ENCODE measurements at places on chromosomes 3 and 15.
A peak's percentile ranks its signal among the peaks of the same experiment; 100 is the strongest.

- no peak for DNase-seq
Observed at GRCh38 chr3:5456199-5456598, 268.7 kb downstream of the EDEM1 start.

DNA sequence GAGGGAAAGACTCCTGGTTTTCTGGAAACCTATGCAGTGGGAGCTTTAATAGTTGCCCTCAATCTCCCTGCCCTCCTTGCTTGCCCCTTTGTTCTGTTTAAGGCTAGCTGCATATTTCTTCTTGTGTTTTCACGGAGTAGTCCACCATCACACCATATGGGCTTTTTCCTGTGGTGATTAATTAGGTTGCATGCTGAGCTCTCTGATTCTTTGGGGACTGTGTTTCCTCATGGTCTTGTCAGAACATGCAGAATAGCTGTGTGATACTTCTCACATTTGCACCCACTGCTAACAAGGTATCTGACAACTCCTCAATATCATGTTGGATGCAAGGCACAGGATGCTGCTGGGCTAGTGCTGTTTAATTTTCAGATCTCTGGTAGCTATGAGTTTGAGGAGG lies 139.6 kb downstream of the PTPRG start:
- no peak for DNase-seq

DNA sequence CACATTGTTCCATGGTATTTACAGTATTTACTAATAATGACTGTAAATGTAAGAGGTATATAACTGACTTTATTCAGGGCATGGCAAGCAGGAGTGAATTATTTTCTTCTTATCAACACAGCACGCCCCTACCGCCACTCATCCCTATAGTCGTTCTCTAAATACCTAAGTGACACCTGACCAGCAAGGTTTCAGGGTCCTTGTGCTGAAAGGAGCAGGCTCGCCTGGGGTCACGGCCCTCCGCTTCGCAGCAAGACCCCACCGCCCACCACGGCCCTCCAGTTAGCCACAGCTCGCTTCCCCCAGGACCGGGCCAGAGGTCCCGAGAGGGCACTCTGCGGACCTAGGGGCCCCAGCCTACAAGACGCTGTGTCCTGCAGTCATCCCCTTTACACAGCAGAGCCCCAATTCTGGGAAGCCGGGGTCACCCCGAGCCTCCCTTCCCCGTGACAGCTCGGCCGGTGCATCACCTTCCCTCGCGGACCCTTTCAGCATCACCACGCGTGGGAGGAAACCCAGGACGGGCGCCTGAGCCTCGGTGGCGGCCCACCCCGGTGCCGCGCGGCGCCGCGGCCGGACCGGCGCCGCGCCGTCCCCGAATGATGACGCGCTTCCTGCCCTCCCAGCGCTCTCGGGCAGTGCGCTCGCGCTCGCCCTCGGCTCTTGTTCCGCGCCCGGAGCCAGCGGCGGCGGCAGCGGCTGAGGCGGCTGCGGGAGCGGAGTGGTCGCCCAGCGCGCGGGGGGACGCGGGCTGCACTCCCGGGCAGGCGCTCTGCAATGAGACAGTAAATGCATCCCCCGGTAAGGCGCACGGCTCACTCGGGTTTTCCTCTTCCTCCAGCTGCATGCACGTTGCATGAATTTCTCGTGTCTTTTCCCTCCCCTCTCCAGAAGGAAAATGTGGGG lies 225.1 kb upstream of the C2CD4B start:
- peak; percentile 64 for DNase-seq

- DNase-seq: no peak
Observed at GRCh38 chr3:111509308-111509707, 32.7 kb upstream of the CD96 start.

DNA sequence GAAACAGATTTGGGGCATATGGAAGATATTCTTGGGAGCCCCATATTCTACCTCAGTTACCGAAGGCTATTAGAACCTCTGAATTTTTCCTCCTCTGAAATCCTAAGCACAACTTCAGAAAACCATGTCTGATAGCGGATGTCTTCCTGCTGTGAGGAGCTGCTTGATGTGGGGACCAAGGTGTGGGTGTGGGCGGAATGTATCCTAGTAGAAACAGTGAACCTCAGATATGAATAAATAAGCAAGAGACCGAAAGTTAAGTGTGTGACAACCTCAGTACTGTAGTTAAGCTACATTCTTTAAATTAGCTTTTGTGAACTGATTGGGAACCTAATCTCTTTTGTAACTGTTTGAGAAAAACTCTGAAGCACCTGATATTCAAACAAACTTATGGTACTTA lies 46.9 kb downstream of the SENP2 start:
- no peak for DNase-seq

GRCh38 chr15:86879250-86880229 lies 799.9 kb downstream of the AGBL1 start:
- DNase-seq: no peak

DNA sequence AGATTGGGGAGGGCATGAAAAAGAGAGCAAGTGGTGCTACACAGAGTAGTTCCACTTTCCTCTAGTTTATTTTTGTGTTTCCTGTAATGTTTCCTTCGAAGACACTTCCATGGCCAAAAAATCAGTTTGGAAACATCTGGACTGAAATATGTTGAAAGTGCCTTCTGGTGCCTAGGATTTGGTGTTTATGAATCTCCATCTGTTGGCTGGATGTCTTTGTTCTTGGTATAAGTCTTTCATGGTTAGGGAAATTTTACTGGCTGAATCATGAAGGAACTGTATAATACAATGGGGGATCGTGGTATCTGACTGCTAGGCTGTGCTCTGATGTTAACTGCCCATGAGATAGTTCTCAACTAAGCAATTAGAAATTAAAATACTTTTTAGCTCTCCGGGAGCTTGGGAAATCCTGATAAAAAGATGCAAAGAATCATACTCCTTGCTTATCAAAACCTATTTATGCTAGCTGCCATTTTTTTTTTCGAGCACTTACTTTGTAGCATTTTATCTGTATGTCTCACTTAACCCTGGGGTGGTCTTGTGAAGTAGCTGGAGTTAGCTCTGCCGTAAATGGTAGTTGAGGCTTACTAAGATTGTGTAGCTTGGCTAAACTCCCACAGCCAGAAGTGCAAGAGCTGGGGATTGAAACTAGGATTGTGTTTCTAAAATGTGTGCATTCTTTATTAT lies 21.9 kb downstream of the AKAP13 start:
- no peak for DNase-seq

GRCh38 chr3:172213904-172214303 lies 174.5 kb downstream of the FNDC3B start:
- no peak for DNase-seq
